Left ventricle myocardium superior (tissue), 1 donor: ENCODE measurements at places on chromosomes 7 and 10. TPM values are rescaled to one million over a fixed set of nuclear protein-coding genes. Genes with fewer than 3 reads are reported as not detected.

DNA sequence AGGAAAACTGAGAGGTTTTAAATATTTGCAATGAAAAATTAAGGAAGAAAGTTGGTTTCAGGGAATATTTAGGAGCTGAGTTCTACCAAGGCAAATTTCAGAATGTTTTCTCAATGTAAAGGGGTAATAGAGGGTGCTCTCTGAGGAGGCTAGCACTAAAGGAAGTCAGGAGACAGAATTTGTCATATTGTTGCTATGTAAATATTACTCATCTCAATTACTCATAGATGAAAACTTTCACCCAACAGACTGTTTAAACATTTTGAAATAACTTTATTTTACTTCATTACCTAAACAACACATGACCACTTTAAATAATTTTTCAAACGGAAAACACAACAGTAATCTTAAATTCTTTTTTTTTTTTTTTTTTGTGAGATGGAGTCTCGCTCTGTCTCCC is 274.8 kb upstream of the NRG3 start:
- DNase-seq = no peak

DNA sequence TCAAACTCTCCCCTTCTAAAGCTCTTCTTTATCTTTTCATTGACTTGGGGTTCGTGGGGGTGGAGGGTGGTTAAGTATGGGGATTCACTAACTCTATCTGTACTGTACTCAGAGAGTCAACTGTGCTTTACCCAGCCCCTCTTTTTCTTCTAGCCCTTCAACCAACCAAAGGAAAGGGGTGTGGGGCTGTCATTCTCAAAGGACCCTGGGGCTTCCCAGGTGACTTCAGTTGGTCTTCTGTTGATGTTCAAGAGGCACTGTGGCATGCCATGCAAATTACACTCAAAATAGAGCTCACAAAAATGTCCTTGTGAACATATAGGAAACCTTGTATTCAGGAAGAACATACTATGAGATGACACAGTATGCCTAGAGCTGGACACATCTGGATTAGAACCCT is 16.9 kb upstream of the RHOBTB1 start:
- DNase-seq = no peak

GRCh38 chr7:109713366-109713765 is 1143.7 kb downstream of the DNAJB9 start:
- no peak for DNase-seq

CLDN12 gene
- total RNA-seq = 34.0 TPM

CFAP46 gene
- 1.5 TPM for total RNA-seq
